ENCODE measurements at places on chromosomes 11 and 22.
A peak's percentile ranks its signal among the peaks of the same experiment; 100 is the strongest.

GRCh38 chr11:82959987-82960778, 58.6 kb downstream of the DDIAS start:
- DNase-seq = no peak

GRCh38 chr11:74739546-74740270, 8.5 kb upstream of the CHRDL2 start:
- peak; percentile 80 for DNase-seq

- DNase-seq = no peak
Measured at GRCh38 chr22:19998991-19999820, 17.4 kb downstream of the ARVCF start.

- no peak for DNase-seq
Measured at GRCh38 chr11:57087991-57088390, 93.8 kb upstream of the LRRC55 start.

DNA sequence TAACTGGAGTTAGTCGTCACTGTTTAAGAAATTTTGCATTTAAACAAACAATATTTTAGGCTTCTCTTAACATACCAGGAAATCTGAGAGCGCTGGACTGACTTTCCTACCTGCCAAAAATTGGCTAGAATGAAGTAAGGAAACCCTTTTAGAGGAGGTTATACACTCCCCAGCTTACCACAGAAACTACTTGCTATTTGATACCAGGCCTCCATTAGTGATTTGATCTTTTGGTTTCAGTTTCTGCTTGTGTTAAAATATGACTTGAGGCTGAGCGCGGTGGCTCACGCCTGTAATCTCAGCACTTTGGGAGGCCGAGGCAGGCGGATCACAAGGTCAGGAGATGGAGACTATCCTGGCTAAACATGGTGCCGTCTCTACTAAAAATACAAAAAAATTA, 419.9 kb downstream of the LRRC4C start:
- DNase-seq = no peak

DNA sequence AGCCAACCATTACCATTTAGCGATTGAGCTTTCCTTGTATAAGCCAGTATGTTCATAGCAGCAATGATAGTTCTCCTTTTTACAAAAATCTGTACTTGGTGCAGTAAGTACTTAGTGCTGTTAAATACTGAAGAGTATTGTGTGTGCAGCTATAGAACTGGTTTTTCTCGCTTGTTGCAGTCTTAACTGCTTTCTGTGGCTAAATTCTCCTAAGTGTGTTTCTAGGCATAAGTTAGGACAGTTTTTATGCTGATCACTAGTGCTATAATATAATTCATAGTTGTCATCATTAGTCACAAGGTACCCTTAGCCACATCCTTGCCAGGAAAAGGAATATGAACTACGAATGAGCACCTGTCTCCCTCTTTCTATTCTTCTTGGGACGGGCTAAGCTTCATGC, 107.7 kb downstream of the GRAMD1B start:
- no peak for DNase-seq

DNA sequence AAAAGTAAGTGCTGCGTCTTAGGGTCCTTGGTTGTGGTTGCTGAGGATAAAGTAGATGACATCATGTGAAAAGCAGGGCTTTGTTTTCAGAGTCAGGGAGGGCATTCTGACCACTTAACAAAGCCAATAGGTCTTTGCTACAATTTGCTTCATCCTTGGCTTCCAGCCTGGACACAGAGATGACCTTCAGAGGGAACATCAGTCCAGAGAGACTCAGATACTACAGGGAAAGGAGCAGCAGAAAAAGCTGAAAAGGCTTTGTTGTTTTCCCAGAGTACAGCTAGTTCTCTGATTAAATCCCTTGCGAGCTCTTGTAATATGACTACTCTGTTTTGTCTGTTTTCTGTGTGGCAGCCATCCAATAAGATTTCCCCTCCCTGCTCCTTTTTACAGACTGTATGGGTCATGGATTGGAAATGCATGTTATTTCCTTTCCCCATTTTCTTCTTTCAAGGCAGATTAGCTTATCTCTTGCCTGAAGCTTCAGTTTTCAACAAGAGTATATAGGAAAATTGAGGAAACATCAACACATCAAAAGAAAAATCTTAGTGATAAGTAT, 31.9 kb downstream of the ATG13 start:
- no peak for DNase-seq

- no peak for DNase-seq
Measured at GRCh38 chr11:89495951-89496350, 4.8 kb upstream of the NOX4 start.

- no peak for DNase-seq
Measured at GRCh38 chr11:4191031-4191571, 96.5 kb downstream of the RRM1 start.

DNA sequence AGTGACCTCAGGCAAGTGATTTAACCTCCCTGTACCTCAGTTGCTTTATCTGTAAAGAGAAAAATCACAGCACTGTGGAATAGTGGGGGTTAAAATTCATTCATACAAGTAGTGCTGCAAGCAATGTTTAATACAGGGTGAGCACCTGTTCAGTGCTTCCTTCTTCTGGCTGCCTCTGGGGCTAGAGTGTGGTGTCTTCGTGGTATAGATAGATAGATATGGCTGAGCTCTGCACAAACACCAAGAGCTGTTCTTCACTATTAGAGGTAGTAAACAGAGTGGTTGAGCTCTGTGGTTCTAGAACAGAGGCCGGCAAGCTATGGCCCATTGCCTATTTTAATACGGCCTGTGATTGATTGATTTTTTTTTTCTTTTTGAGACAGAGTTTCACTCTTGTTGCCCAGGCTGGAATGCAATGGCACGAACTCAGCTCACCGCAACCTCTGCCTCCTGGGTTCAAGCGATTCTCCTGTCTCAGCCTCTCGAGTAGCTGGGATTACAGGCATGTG, 32.9 kb downstream of the LIMK2 start:
- no peak for DNase-seq
